Activated CD4-positive, alpha-beta T cell treated with anti-CD3 and anti-CD28 coated beads for 24 hours (primary cell): ENCODE measurements at places on chromosomes 12 and 14.

GRCh38 chr12:8692573-8692972, 5.2 kb upstream of the RIMKLB start:
- no peak for DNase-seq

DNA sequence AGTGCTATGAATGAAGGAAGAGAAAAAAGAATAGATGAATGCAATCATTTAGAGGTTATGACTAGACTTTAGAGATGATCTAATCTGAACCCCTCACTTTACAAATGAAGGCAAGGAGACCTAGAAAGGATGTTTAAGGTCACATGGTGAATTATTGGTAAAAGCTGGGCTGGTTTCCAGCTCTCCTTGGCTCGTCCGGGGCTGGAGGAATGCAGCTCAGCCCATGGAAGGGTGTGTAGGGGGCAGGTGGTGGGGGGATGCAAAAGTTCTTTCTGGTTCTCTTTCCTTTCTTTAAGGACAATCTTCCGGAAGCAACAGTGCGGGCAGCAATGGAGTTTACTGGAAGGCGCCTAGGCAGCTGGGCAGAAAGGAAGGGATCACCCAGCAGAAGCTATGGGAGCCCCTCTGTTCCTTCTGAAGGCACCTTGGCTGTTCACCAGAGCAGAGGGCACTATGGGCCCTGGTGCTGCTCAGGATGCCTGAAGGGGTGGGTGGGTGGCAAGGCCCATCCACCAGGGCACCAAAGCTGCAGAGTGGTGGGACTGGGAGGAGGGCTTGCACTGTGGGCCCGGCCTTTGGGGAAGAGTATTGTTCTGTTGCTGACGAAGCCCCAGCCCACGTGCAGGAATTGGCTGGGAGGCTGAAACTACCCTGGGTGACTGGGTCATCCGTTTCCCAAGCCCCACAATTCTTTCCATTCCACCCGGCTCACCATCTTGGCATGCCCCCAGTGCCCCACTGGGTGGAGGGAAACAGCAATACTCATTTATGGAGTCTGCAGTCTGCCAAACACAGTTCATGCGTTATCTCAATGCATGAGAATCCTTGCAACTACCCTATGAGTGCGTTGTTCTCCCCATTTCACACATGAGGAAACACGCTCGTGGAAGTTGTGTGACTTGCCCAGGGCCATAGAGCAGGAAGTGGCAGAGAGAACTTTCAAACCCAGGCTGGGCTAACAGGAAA, 78.2 kb downstream of the IRF2BPL start:
- DNase-seq, result no peak

DNA sequence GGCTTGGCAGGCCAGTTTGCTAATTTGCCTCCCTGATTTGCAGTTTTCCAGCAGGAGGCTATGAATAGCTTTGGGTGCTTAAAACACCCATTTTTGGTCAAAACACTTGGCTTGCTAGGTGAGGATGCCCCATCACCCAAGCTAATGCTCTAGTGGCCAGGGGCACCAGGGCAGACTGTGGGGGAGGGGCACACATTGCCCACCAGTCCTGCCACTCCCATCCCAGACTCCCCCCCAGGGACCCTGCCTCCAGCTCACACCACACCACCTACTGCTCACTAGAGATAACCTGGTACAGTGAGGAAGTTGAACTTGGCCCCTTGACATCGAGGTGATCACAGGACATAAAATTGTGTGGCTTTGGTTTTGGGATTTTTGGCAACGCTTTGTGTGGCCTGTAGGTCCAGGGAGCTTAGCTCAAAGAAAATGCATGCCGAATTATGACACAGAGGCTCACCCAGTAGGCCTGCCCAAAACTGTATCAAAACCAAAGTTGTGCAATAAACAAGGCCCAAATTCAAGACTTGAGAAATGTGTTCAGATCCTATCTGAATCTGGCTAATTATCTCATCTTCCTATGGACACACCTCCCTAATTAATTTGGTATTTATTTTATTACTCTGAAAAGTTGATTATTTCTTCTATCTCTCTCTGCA, 4.3 kb downstream of the NUAK1 start:
- DNase-seq, result no peak

- no peak for DNase-seq
Measured at GRCh38 chr12:68532204-68532886, 78.4 kb upstream of the RAP1B start.
